ENCODE measurements at places on chromosomes 1 and 21.
A peak's percentile ranks its signal among the peaks of the same experiment; 100 is the strongest.

GRCh38 chr1:155973723-155974122, 4.6 kb downstream of the ARHGEF2 start:
- DNase-seq = no peak

GRCh38 chr1:154179946-154180687, 11.8 kb downstream of the TPM3 start:
- no peak for DNase-seq

DNA sequence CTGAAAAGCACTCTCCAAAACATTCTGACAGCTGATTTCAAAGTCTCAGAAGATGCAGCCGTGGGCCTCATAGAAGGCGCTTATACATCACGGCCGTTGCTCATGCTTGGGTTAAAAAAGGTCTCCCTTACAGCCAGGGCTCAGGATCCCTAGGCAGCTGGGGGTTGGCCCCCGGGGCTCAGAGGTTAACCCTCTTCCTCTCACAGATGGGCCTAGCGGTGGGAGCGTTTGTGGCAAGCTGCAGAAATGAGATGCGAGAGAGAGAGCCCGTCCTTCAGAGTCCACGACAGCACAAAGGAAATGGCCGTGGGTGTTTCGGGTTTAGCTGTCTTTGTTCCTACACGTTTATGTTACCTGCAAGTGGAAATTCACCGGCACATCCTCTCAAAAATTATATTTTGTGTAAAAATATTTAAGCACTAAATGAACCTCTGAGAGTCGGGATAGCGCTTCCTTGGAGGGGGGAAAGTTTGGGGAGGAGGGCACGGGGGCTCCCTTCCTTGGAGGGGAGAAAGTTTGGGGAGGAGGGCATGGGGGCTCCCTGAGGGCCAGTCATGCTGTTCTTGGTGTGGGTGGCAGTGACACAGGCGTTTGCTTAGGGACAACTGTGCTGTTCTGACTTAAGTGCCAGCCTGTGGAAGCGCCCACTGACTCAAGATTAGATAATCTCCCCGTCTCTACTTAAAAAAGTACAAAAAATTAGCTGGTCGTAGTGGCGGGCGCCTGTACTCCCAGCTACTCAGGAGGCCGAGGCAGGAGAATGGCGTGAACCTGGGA, 20.5 kb upstream of the PRDM15 start:
- no peak for DNase-seq

- no peak for DNase-seq
Measured at GRCh38 chr1:235650341-235651169, 971 bp upstream of the GNG4 start.

- DNase-seq = no peak
Measured at GRCh38 chr1:116833718-116834117, 76.0 kb upstream of the PTGFRN start.

- DNase-seq = no peak
Measured at GRCh38 chr1:193590102-193590501, 403.7 kb upstream of the B3GALT2 start.

GRCh38 chr1:161299347-161299746, 10.4 kb downstream of the MPZ start:
- DNase-seq = no peak

GRCh38 chr1:150874455-150875196, 1.8 kb downstream of the ARNT start:
- DNase-seq = no peak

DNA sequence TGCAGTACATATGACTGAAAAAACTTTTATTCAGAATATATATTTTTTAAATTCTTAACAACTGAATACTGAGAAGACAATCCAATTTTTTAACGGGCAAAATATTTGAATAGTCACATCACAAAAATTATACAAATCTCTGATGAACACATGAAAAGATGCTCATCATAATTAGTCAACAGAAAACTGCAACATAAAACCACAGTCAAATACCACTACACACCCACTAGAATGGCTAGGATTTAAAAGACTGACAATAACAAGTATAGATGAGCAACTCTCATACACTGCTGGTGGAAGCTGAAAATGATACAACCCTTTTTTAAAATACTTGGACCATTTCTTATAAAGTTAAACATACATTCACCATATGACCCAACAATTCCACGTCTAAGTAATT, 87.7 kb upstream of the TNFSF4 start:
- peak; percentile 63 for DNase-seq

- no peak for DNase-seq
Measured at GRCh38 chr1:156876281-156876680, 15.6 kb downstream of the NTRK1 start.

- DNase-seq = no peak
Measured at GRCh38 chr1:56631901-56632300, 13.2 kb upstream of the PRKAA2 start.

DNA sequence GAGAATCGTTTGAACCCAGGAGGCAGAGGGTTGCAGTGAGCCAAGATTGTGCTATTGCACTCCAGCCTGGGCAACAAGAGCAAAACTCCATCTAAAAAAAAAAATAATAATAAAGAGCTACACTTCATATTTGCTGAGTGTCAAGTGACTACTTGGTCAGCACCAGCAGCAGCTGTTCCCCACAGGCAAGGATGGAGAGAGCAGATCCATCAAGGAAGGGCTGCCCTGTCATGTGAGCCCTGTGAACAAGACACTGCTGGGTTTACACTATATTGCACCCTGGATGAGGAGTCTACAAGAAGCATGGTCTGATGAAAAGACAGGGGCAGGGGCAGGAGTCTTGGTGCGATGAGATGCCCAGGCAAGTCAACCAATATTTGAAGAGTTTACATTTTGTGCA, 3.6 kb downstream of the CTNNBIP1 start:
- DNase-seq = no peak

DNA sequence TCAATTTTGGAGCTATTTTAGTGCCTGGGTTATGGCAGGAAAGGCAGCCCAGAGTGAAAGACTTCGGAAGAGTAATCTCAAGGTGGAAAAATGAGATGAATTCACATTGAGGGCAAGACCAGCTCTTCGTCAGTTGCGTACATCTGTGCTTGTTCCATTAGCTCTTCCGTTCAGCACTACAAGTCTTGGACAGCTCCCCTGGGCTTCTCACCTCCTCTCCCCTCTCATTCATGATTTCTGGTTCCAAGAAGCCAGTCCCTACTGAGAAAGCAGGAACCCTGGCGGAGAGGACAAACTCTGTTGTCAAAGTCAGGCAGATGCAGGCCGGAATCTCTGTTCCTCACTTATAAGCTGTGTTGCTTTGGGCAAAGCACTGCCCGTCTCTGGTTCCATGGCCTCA, 76.5 kb downstream of the ACTL8 start:
- peak; percentile 73 for DNase-seq

DNA sequence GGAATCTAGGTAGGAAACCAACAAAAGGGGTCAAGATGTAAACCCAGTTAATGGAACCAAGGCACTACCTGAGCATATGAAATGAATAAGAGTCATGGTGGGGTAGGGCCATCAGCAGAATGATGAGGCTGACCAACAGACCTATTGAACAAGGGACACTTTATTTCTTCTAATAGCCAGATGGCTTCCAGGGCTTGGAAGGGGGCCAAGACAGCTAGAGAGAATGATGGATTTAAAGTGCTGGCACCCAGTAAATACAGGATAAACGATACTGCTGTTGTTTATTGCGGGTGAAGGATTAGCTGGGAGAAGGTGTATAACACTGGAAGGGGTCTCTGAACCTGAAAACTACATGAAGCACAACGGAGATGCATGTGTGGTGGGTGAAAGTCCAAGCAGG, 15.6 kb downstream of the DDAH1 start:
- DNase-seq = no peak

Data from EH (cell line).